ENCODE measurements at places on chromosomes 2 and 18.

GRCh38 chr2:218569038-218569431 is 396 bp downstream of the CNOT9 start:
- peak; percentile 32 for DNase-seq

- DNase-seq: no peak
Observed at GRCh38 chr18:61596296-61596695, 263.1 kb downstream of the CDH20 start.

DNA sequence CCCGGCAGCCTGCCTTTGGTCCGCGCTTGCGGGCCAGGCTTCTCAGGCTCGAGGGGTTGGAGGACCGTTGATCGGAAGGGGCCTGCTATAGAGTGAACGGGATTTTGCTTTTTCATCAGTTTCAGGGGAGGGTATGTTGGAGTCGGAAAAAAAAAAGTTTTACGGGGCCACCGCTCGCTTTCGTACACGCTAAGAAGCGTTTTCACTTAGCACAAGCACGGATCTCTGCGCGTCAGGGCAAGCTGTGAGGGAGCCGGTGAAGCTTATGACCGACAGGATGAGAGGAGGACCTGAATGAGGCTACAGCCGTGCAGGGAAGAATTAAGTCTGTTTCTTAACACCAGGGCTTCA is 443 bp downstream of the CPSF3 start:
- DNase-seq: no peak

- DNase-seq: no peak
Observed at GRCh38 chr2:232485757-232486557, 1.7 kb downstream of the ECEL1 start.

GRCh38 chr2:48605482-48606175 is 12.0 kb upstream of the GTF2A1L start:
- no peak for DNase-seq

GRCh38 chr2:82539280-82539621 is 1919.8 kb downstream of the SUCLG1 start:
- DNase-seq: no peak

- peak; percentile 41 for DNase-seq
Observed at GRCh38 chr18:2627821-2628276, 27.7 kb upstream of the SMCHD1 start.

DNA sequence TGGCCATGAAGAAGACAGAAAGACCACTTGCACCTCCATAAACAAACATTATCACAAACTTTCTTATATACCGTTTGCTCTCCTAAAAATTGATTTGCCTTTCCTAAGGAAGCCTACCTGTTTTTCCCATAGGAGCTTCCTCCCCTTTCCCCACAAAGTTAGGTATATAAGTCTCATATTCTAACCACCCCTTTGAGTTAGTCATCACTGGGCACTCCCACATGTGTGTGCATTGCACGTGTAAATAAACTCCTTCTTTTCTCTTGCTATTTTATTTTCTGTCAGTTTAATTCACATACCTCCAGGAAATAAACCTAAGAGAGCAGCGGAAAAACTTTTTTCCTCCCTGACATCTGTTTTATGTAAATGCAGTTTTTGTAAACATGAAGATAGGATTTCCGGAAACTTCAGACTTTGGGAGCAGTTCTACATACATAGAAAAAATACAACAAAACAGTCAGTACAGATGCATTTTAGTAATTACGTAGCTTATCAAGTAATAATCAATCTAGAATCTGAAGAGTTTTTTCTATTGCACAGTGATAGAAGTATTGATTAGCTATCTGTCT is 46.6 kb downstream of the PLCL1 start:
- no peak for DNase-seq

DNA sequence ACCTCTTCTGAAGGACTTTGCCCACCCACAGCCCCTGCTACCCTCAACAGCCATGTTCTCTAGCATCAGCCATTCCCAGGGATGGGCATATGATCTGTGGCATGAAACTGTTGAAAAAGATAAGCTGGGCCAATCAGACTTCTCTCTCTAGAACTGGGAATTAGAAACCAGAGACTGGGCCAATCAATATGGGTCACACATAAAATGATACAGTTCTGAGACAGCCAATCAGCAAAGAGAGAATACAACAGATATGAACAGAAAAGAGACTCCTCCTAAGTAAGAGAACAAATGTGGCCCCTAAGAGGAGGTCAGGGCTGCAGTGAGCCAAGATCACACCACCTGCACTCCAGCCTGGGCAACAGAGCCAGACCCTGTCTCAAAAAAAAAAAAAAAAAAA is 2.1 kb downstream of the KIDINS220 start:
- no peak for DNase-seq

Data from epithelial cell of proximal tubule (primary cell).